ENCODE measurements at places on chromosomes 11 and 22.

DNA sequence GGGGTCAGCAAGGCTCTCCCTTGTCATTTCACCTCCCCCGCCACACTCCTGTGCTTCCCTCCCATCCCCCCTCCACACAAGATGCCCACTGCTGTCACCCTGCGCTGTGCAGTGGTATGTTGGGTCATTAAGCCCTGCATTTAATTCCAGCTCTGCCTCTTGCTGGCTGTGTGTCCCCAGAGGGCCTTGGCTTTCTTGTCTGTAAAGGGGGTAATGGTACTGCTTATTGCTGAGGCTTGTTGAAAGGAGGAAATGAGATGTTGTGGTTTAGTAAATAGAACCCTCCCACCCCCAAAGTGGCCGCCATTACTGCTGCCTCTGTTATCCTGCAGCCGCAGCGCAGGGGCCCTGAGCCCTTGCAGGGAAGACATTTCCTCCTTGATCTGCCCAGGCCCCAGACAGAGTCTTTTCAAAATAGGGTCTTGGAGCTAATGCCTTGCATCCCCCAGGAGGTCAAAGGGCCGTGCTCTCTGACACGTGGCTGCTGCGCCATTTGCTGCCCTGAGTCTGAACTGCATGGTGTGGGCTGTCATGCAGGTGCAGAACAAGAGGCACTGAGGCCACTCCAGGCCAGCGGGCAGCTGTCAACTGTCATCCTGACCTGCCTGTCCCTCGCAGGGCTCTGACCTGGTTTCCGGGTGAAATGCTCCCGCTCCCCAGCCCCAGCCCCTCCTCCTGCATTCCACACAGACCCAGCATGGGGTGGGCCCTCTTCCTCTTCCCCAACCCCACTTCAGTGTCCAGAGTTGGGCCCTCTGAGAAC lies 18.7 kb downstream of the PVALB start:
- DNase-seq: no peak

- DNase-seq: no peak
Observed at GRCh38 chr11:45041596-45041995, 90.9 kb upstream of the TP53I11 start.

DNA sequence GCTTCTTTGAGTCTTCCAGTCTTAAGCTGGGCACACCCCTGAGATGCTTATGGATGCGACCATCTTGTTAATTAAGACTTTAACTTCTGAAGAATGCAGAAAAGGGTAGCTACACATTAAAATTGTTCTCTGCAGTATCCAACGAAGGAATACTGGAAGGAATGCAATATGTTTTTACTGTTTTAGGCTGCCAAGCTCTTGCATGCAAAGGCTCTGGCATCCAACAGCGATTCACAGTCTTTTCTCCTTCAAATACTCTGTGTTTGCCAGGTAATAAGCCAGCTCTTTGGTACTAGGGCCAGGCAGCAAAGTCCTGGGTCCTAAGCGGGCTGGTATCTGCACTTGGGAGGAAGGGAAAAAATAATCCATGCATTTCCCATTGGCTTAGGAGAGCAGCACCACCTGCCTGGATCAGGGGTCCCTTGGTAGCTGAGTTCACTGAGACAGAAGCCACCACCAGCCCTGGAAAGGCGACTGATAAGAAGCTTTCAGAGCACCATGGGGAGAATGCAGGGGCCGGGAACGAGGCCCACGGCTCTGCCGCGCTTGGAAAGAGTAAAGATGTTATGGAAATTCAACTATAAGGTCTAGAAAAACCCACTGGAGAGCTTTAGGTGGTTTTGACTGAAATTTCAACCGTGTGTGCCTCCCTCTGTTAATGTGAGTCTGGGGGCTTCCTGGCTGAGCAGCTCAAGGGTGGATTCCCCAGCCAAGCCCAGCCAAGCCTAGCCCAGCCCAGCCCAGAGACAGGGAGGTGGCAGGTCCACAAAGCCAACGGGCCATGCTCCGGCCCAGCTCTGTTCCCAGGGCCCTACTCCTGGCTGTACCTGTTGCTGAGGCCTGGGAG lies 67.0 kb upstream of the CCND1 start:
- no peak for DNase-seq

GRCh38 chr22:49693848-49694247 lies 133.8 kb downstream of the BRD1 start:
- no peak for DNase-seq

GRCh38 chr22:38051900-38052862 lies 5.0 kb upstream of the PICK1 start:
- peak; percentile 93 for DNase-seq

GRCh38 chr11:106840947-106841346 lies 177.3 kb downstream of the GUCY1A2 start:
- DNase-seq: no peak

- no peak for DNase-seq
Observed at GRCh38 chr11:131454989-131455388, 84.6 kb downstream of the NTM start.

DNA sequence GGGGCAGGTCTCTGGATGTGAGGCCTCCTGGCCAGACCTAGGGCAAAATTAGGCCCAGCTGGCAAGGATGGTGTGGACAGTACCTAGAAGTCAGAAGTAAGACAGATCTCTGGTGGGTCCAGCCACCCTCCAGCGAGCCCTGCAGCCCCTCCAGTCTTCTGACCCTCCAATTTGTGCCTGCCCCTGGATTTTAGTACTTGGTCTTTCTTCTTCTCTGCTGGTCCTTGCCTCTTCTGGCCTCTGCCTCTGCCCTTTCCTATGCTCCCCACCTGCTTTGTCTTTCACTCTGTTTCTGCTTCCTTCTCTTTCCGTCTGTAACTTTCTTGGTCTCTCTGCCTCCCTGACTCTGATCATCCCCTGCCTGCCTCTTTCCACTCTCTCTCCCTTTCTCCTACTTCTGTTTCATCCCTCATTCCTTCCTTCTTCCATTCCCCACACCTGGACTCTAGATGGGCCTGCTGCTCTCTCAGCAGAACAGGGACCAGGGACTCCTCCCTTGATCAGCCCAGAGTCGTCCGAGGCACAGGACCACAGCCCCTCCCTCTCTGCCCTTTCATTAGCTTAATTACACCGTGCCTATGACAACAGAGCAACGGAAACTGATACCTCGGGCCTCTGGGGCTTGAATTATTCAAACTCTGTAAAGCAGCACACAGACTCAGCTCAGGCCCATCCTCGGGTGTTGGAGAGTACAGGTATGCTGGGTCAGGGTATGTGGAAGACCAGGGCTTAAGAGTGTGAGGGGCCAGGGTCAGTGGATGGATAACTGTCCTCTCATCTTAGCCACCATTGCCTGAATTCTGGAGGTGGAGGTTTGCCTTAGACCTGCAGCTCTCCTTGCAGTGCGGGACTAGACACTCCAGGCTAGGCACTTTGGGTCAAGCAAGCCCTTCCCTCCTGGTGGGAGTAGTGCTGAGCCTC lies at the start of gene CHRNA10:
CHRNA10 (minus strand) TSS at position 51 of the 921 bp plus-strand sequence. CDS start 72 bp downstream, outside the sequence.
- no peak for DNase-seq

DNA sequence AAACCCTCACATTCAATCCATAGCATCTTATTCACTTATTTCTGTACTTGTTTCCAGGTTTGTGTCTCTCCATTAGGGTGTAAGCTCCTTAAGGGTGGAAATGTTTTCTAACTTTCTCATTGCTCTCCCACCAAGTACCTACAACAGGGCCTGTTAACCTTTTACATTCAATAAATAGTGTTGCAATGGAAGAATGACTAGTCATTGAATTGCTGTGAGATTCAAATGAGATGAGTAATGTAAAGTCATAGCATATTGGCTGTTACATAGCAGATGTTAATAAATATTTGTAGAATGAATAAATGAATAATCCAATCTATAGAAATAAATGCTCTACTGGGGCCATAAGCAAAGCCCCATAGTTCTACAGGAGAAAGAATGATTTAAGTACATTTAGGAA lies 75.4 kb upstream of the DDI1 start:
- no peak for DNase-seq

DNA sequence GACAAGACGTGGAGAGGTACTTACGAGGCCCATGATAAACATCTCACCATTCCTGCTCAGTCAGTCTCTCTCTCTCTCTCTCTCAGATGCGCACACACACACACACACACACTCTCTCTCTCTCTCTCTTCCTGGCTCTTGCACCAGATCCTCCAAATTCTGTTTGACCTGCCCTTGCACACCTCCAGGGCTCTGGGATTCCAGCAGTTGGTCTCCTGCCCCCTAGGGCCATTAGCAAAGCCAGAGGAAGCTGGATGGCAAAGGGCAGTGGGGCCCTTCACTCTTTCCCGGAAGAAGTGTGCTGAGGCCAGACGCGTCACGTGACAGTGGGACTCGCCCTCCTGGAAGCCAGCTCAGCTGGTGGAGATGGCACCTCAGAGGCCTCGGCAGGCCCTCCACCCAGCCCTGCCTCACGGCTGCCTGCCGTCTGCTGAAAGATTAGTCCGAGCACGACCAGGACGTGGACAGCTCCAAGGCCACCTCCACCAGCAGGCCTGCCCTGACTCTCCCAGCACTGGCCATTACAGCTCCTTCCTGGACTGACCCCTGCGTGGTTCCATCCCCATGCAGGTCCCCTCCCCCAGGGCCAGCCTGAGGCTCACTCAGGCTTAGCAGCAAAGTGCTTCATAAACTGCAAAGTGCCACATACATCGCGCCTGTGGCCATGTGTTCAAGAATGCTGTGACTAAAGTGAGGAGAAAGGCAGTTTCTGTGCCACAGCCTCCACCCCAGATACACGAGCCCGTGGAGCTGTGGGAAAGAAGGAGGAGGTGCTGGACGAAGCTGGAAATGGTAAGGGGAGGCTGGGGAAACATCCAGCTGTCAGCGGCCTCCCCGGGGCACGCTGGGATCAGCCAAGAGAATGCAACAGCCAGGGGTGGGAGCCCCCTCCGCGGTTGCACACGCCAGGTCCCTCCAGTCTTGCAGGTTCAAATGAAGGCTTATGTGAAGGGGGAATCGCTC lies 3.7 kb downstream of the PDGFB start:
- no peak for DNase-seq

GRCh38 chr22:35887296-35887875 lies 141.2 kb downstream of the RBFOX2 start:
- DNase-seq: no peak

GRCh38 chr11:68050371-68050841 lies 11.6 kb downstream of the TCIRG1 start:
- no peak for DNase-seq

- DNase-seq: no peak
Observed at GRCh38 chr22:25122136-25122764, 77.4 kb upstream of the CRYBB3 start.

DNA sequence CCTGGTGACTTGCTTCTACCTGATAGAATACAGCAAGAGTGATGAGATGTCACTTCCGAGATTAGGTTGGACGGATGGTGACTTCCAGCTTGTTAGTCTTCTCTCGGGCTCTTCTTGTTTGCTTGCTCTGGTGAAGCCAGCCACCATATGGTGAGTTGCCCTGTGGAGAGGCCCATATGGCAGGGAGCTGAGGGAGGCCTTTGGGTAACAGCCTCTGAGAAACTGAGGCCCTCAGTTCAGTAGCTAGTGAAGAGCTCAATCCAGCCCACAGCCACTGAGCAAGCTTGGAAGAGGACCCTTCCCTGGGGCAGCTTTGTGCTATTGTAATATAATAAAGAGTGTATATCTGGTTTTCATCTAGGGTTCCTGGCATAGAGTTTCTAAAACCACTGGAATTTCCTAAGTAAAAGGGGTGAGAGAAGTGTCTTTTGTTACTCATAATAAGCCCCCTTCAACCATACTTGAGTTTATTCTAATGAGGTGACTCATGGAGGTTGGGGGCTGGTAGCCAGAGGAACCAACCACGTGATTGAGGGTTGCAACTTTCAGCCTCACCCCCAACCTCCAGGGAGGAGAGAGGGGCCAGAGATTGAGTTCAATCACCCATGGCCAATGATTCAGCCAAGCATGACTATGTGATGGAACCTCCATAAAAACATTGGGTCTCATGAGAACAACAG lies 8.0 kb upstream of the TPCN2 start:
- DNase-seq: no peak

- DNase-seq: no peak
Observed at GRCh38 chr11:21385669-21386440, 716.5 kb downstream of the NELL1 start.

GRCh38 chr22:27231266-27231665 lies 570.3 kb downstream of the MN1 start:
- DNase-seq: no peak

GRCh38 chr11:11148104-11148509 lies 204.9 kb downstream of the CSNK2A3 start:
- DNase-seq: no peak

DNA sequence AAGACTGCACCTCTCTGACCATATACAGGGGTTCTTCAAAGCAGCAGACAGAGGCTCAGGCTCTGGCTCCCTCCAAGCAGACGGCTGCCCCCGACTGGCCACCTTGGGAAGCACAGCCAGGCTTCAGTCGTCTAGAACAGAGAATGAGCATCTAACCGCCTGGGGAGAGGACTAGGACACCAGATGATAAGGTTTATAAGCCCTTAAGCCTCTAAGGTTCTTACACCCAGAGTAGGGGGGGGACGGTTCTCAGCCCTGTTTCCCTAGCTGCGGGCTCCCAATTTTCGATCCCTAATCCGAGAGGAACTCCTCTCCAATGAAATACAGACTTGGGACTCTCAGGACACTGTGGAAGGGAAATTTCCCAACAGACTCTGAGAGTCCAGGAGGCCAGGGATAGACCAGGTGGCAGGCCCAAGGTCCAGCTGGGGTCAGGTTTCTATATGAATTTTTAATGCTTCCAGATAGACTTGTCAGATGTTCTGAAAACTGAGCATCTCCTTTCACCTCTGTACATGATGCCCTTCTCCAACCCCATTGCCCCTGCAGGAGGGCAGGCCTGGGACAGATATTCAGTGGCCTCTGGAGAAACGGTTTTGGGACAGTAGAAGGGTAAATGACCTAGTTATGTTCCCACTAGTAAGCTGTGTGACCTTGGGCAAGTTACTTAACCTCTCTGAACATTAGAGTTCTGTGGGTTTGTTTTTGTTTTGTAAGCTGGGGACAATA lies 20.2 kb downstream of the RTN4RL2 start:
- peak; percentile 66 for DNase-seq

- DNase-seq: no peak
Observed at GRCh38 chr11:9203691-9204311, 61.3 kb downstream of the DENND5A start.

DNA sequence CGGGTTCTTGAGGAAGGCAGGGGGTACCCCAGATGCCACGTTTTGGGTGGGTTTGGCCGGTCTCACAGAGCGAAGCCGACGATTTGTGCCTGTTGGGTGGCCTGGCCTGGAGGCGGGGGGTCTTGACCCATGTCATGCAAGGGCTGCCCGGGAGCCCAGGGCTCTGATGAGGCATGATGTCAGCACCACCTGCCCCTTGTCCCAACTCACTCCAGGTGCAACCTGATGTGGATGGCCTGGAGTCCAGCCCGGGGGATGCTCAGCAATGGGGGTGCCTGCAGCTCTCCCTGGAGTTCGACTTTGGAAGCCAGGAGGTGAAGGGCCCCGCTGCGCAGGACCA lies 851 bp downstream of the SYT8 start:
- no peak for DNase-seq

DNA sequence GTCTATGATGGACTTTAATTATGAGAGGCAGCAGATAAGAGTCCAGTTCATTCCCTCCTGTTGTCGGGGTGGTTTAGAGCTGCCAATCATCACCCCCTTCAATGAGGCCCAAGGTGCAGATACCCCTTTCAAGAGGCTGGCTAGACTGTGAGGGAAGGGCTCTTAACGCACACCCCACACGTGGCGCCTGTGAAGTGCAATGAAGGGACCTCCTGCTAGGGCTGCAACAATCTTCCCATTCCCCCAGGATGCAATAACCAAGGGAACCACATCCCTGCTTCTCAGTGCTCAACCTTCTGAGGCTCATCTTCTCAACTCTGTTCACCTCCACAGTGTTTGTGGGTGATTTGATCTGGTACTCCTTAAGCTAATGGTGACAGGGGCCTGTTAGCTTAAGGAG lies 19.0 kb downstream of the TENM4 start:
- no peak for DNase-seq

- no peak for DNase-seq
Observed at GRCh38 chr11:73185680-73186293, 32.3 kb upstream of the P2RY2 start.

- DNase-seq: no peak
Observed at GRCh38 chr11:61007956-61008896, 36.7 kb downstream of the CD6 start.

Data from GM12892 (cell line).